ENCODE measurements at places on chromosomes 16 and 17.

DNA sequence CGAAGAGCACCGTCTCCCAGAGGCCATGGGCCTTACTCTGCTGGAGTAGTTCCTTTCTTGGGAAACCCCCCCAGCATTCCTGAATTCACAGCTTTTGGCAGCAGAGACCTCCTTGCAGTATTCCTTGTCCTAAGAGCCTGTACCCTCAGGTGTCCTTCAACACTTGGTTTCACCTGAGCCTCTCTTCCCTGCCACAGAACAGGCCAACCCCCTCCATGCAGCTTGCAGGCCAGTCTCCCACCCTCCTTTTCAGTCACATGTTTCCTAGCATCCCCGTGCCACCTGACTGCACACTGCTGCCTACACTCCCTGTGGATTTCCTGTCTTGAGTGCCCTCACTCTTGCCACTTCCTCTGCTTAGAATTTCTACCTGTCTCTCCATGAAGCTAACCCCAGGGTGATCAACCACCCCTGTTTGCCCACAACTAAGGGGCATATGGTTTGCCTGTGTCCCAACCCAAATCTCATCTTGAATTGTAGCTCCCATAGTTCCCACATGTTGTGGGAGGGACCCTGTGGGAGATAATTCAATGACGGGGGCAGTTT, 65.5 kb downstream of the DYNLRB2 start:
- no peak for DNase-seq

DNA sequence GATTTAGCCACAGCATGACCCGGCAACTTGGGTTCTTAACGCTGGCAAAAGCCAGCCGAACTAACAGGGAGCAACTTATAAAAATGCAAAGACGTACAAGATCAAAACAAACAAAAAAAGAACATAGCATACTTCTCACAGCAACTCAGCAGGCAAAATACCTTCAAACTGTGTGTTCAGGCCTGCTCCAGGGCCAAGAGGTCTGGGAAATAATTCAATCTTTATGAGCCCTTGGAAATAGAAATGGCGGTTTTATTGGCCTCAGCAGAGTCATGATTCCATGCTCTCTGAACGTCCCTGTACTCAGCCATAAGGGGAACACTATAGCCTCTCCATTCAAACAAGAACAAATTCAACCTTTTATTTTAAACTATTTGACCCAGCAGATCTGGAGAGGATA, 101.3 kb upstream of the C17orf78 start:
- DNase-seq = no peak

- DNase-seq = no peak
Measured at GRCh38 chr16:12474047-12474446, 329.6 kb downstream of the CPPED1 start.

- no peak for DNase-seq
Measured at GRCh38 chr17:4617590-4618351, 23.7 kb downstream of the ALOX15 start.

DNA sequence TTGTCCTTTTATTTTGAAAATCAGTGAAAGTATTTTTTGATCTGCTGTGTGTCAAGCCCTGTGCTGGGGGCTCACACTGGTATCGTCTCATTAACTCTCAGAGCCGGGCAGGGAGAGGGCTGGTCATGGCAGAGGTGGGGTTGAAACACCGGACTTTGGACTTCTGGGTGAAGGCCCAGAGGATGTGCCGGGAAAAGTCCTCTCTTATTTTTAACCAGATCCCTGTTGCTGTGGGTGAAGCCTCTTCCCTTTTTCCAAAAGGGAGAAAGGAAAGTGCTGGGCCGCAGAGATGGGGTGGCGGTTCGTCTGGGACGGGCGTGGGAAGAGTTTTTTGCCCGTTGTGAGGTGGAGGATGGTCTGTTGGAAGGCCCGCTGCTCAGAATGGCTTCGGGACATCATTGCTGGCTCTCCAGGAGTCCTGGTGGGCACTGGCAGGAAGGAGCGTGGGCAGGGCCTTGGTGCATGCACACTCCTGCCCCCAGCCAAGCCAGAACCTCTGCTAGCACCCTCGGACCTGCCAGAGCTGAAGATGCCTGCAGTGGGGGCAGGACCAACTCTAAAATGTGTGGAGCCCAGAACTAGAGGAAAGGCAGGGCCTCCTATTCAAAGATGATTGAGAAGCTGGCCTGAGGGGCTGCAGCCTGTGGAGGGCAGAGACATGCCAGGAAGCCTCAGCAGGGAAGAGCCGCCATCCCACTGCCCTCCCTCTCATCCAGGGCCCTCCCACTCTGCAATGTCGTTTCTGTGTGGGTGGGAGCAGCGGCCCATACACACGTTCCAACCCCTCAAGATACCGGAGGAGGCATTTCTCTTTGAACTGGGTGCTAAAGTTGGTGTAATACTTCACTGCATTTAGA, 213.2 kb downstream of the CCDC182 start:
- no peak for DNase-seq

GRCh38 chr17:5378566-5379207, 40.8 kb downstream of the NUP88 start:
- no peak for DNase-seq

GRCh38 chr17:80876950-80877728, 114.5 kb upstream of the CHMP6 start:
- no peak for DNase-seq

DNA sequence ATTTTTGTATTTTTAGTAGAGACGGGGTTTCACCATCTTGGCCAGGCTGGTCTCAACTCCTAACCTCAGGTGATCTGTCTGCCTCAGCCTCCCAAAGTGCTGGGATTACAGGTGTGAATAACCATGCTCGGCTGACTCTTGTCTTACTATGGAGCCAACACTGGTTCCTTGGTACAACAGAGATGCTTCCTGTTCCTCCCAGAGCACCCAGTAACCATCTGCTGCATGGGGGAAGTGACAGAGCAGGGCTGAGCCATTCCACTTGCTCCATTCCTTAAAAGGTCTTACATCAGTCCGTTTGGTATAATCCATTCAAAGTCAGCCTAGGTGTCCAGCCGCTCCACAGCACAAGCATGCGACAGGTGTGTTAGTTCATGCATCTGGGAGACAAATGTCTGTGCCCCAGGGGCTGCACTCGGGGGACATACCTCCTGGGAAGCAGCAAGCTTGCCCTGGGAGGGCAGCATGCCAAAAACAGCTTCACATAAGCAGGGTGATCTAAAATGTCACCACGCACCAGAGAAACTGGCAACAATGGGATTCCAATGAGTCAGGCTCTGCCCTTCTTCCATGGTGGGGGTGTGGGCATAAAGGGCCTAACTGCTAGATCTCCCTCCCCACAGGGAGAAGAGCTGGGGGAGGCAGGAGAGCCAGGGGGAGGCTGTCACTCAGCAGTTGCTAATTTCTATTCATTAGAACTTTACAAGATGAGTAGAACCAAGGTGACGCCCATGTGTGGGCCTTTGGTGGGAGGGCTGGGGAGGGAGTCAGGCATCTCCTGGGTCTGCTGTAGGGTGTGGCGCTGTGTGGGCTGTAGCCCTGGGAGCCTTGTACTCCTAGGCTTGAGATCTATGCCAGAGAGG, 35.5 kb downstream of the PIPOX start:
- no peak for DNase-seq

GRCh38 chr17:55442953-55443683, 21.5 kb upstream of the MMD start:
- DNase-seq = no peak

DNA sequence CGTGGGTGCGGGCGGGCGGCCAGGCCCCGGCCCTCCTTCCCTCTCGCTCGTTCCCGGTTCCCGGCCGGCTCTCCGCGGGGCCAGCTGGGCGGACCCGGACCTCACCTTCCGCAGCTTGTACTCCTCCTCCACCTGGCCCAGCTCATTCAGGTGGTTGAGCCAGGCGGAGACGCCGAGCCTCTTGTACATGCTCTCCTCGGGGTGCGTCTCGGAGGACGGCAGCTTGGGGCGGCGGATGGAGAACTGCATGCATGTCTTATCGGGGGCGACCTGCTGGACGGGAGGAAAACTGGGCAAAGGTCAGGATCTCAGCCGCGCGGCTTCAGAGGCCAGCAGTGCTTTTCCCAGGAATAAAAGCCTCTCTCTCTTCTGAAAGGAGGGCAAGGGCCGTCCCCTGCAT, 85.4 kb downstream of the TBC1D16 start:
- DNase-seq = no peak

DNA sequence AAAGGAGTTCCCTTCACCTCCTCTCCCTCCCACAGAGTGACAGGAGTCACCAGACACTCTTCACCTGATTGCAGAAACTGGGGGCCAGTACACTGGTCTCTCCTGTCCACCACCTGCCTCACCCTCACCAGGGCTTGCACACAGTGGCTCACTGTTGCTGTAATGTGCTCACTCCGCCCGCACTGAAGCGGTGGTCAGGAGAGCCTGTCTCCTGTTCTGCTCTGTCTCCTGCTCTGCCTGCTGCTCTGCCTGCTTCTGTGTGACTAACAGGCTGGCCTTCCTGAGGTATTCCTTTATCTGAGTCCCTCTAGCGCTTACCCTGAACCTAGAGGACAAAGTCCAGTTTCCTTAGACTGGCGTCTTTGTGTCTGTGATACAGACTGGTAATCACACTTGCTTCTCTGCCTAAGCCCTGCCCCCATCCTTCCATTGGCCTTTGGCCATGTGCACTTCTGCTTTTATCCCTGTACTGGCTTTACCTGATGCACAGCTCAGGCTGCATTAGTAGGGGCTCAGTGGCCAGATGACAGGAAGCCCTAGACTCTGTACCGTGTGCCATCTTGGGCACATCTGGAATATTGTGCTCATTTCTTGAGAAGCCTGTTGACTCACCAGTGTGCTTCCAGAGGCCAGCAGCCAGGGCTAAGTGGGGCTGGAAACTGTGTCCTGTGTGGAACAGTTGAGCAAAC, 13.3 kb downstream of the PROCA1 start:
- no peak for DNase-seq

GRCh38 chr17:58019039-58019438, 12.0 kb upstream of the SRSF1 start:
- no peak for DNase-seq

GRCh38 chr17:44113868-44114840, 9.3 kb downstream of the HDAC5 start:
- no peak for DNase-seq

DNA sequence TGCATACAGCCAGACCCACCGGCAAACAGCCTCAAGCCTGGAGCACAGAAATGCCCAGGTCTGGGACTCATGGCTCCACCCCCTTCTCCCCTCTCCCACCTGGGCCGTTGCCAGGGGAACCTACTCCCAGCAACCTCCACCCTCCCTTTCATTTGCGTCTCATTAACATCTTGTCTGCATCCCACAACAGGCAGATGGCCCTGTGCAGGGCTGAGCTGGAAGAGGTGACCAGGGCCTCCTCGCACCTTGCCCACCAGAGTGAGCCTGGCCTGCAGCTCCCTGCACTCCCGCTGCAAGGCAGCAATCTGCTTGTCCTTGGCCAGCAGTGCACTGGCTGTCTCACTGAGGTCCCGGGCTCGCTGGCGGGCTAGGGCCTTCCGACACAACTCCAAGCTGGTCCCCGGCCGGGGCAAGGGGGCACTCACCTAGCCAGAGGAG, 3.3 kb downstream of the TSPOAP1 start:
- DNase-seq = no peak

DNA sequence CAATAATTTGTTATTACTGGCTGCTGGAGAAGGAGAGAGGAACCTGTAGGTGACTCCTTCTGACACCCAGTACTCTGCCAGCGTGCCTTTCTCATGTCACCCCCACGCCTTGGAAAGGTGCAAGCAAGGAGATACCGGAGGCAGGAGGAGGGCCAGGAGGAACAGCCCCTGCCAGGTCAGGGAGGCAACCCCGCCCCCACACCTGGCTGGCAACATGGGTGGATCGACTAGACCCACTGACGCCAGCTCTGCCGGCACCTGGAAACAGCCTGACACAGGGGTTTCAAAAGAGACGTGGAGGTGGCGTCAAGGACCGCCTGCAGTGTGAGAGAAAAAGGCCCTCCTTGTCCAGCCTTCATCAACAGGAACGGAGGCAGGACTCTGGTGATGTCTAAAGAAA, 62.3 kb downstream of the CYB5B start:
- no peak for DNase-seq

- DNase-seq = no peak
Measured at GRCh38 chr17:66841328-66841727, 6.4 kb downstream of the CACNG5 start.

GRCh38 chr17:80034791-80035686, 633 bp downstream of the TBC1D16 start:
- no peak for DNase-seq

DNA sequence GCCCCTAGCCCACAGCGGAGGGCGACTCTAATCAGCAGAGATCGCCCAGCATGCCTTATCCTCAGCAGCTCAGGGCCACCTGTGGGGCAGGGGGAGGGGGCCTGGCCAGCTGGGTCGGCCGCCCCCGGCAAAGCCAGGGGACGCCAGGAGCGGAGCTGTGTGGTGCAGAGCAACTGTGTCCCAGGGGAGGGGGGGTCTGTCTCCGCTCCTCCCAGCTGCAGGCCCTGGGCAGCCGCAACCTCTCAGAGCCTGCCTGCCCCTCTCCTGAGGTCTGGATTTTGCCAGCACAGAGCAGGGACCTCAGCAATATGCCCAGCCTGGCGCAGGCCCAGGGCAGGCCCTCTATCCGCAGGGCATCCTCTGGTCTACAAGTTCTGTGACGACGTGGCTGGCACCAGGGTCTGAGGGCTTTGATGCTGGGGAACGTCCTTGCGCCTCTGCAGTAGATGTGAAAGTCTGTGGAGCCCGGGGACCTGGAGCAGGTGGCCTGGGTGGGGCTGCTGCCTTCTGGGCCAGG, 36.5 kb upstream of the SLC38A10 start:
- DNase-seq = no peak

DNA sequence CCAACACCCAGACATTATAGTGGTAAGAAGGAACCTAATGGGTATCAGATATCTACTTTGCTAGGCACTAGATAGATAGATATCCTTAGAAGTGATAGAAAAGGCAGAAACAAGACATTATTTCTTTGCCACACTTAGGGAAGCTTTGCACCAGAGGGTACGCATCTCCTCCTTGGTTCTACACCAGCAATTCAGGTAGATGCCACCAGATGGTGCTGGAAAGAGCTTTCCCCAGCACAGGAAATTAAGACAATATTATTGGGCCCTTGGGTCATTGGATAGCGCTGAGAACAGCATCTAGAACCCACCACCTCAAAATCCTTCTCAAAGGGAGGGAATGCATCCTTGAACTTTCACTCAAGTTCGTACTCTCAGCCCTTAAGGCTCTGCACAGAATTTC, 173.8 kb upstream of the CCL2 start:
- DNase-seq = no peak

DNA sequence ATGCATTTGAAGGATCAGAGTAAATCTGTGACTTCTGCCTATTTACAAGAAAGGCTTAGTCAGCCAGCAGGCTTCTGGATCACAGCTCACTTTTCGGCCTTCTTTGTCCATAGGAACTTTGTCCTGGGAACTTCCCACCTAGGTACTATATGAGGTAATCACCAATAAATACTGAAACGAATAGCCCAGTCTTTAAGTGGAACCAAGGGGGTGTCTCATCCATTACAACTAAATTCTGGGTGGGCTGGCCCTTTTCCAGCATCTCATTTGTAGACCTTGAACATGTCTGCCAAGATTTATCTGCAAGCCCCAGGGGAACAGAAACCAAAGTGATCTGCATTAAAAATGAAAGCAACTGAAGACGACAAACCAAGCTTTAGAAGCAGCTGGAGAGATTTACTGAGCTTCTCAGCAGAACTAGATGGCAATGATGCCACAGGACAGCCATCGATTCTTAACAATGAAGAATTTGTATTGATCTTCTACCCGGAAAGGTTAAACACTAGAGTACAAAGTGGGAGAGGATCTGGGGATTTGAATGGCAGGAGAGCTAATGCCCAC, 55.5 kb downstream of the SNX11 start:
- DNase-seq = no peak

GRCh38 chr17:45942284-45942683, 47.9 kb downstream of the MAPT start:
- DNase-seq = no peak
